Fibroblast of skin of right biceps (primary cell): ENCODE measurements at places on chromosomes 6 and 20.

GRCh38 chr20:35179292-35180212, 7.7 kb downstream of the PROCR start:
- DNase-seq, result no peak

- DNase-seq, result no peak
These were observed 481.1 kb upstream of the MAN1A1 start for GRCh38 chr6:119830494-119831295.

- no peak for DNase-seq
These were observed 45.6 kb downstream of the STK38 start for GRCh38 chr6:36501686-36502085.

DNA sequence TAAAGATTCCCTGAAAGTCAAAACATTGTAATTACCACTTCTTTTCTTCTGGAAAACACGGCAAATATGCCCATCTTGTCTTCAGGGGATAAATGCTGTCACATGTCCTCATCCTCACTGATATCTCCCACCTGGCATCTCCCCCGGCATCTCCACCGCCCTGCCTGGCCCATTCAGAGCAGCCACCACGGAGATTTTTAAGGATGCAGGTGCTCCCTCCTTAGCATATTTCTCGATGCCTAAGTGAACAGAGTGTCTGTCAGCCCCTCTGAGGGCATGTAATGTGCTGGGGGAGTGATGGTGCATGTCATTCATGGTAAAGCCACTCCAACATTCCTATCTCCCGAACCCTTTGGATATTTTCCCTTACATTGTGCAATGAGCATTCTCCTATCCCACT, 215.5 kb downstream of the PREX1 start:
- DNase-seq, result no peak

- no peak for DNase-seq
These were observed 15.6 kb downstream of the ARG1 start for GRCh38 chr6:131588643-131589042.

DNA sequence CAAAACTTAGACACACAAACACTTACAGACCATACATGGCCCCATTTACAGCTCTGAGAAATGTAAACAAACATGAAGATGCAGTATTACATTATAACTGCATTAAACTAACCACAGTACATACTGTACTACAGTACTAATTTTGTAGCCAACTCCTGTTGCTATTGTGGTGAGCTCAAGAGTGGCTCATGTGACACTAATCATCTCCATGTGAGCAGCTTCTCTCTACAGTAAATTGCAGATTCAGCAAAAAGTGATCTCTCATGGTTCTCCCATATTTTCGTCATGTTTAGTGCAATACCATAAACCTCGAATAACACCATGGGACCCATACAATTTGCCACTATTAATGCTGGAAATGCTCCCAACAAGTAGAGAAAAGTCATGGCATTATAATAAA, 860.4 kb downstream of the EPHA7 start:
- no peak for DNase-seq

GRCh38 chr6:109087661-109088264, 6.9 kb downstream of the SESN1 start:
- no peak for DNase-seq

- DNase-seq, result no peak
These were observed 2.2 kb downstream of the BICRAL start for GRCh38 chr6:42783876-42784642.
